Muscle of back (tissue), 13 donors: ENCODE measurements at places on chromosomes 1 and 21.

DNA sequence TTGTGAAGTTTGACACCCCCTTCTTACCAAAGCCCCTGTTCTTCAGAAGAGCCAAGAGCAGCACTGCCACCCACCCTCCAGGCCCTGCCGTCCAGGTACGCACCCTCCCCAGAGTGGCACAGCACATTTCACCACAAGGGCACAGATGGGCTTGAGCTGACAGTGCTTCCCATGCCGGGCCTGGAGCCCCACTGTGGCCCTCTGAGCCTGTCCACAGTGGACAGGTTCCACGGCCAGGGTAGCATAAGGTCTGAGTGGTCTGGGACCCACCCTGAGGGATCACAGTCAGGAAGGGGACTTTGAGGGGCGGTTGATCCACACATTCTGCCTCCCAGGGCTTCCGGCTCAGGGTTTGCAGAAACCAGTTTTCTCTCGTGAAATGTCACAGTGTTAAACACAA lies 28.6 kb upstream of the PDXK start:
- no peak for DNase-seq

GRCh38 chr1:151012684-151013471 lies 4.6 kb downstream of the PRUNE1 start:
- no peak for DNase-seq

- DNase-seq = no peak
Measured at GRCh38 chr1:30063621-30064280, 659.6 kb downstream of the MATN1 start.

GRCh38 chr1:204409123-204409522 lies 2.5 kb downstream of the PPP1R15B start:
- no peak for DNase-seq

DNA sequence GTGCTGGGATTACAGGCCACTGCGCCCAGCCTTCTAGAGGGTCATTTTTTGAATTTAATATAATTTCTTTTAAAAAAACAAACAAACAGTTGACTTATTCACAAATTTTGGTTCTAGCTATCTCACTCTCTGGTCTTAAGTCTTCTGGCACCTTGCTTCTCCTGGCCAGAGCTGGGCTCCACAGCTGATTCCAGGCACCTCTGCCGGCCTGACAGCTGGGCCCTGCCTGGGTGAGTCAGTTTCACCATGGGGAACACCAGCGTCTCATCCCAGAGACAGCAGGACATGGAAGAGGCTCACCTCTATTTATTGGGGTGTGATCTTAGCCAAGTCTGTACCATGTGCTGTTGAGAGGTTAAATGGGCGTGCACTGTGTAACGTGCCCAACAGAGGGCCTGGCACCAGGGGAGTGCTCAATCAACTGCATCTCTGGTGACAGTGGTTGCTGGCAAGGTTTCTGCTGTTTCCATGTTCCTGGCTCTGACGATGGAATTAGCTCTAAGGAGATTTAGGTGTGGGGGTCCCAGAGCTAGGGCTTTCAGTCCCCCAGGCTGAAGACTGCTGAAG lies 956 bp downstream of the CPLANE2 start:
- DNase-seq = no peak

DNA sequence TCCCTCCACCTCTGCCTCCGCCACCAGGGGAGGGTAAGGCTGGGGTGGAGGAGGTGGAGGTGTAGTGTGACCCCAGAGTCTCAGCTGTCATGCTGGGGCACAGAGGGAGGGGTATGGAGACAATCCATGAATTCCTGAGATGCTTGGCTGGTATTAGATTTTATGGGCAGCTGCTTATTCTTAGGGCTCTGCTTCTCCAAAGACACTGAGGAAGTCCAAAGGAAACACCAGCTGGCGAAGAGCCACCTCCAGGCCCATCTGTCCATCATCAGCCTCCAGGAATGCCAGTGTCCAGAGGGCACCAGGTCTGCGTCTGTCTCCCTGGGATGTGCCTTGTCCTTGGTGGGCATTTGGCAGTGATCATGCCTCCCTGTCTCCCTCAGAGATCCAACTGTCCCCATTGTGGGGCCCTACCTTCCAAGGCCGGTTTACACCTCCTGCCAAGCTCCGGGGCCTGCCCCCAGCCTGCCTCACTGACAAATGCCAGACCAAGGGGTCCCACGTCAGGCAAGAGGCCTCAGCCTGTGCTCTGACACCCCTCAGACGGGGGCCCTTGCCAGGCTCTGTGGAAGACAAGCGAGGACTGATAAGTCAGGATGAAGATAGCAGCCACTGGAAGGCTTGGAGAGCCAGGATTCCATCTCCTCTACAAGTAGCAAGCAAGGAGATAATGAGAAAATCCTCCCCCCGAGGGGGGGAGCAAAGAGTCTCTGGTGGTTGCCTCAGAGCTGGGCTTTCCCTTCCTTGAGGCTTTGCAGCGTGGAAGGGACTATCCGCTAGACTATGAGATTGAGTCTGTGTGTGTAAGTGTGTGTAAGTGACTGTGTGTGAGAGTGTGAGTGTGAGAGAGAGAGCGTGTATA lies 1.6 kb downstream of the TNNI1 start:
- DNase-seq = peak; percentile 67

DNA sequence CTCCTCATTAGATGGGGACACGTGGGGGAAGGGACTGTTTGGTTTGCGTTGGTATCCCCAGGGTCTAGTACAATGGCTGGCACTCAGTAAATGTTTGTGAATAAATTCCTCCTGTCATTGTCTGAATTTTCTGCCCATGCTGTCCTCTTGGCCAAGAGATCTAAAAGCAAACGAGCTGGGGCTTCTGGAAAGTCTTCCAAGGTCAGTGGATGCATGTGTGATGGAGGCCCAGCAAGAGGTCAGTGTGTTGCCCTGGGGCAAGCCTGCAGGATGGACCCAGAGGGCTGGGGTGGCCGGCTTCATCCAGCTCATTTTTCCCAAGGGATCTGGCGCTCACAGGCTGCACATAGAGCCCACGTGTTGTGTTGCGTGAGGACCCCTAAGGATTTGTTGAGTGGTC lies 30.0 kb upstream of the JUN start:
- DNase-seq = no peak

- DNase-seq = no peak
Measured at GRCh38 chr1:24385160-24385940, 28.2 kb downstream of the STPG1 start.

GRCh38 chr1:230426246-230427093 lies at the start of gene PGBD5:
Gene PGBD5, minus strand, starts transcription at chr1:230426332. Its CDS starts 404 bp downstream, at chr1:230425928.
- DNase-seq = peak; percentile 85

- no peak for DNase-seq
Measured at GRCh38 chr1:32521165-32521564, 18.1 kb upstream of the ZBTB8A start.

DNA sequence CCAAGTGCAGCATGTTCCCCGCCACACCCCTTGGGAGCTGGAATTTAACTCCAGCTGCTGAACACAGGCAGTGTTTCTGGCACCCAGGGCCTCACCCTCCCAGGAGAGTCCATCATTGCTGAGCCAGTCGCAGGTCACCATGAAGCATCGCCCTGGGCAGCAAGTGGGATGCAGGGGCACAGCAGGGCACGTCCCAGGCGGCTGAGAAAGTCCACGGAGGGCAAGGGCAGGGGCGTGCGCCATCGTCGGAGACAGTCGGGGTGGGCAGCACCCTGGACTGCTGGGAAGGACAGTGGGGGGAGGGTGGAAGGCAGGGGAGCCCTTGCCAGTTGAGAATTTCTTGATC lies 69.2 kb upstream of the PDE9A start:
- DNase-seq = no peak

- no peak for DNase-seq
Measured at GRCh38 chr1:47696404-47696736, 258.5 kb downstream of the FOXD2 start.

DNA sequence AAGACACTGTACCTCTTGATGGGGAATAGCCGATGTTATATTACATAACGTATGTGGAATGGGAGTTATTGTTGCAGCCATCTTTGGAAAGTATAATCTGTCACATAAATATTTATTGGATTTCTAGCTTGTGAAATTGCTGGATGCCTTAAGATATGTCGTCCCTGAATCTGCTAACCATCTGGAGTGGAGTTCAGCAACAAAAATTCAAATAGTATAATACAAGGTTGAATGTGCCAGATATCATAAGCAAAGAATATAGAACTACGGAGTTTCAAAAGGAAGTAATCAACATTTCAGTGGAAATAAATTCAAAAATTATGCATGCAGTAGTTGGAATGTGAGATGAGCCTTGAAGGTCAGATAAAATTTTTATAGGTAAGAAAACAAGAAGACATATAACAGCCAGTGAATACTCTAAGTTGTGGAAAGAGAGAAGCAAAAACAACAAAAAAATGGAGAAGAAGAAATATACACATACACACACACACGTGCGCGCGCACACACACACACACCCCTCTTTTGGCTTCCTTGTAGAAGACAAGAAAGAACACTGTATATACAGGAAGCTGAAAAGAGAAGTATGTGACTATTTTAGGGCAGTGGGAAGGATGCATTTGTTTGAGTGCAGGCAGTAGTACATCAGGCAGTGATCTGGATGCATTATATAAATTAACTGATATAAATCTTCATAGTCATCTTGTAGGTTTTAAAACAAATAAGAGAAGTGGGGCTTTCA lies 516.7 kb downstream of the KCNT2 start:
- DNase-seq = no peak

GRCh38 chr1:62962901-62963776 lies 179.2 kb downstream of the ATG4C start:
- peak; percentile 42 for DNase-seq

- no peak for DNase-seq
Measured at GRCh38 chr1:206488466-206488865, 18.2 kb downstream of the IKBKE start.
